CD4-positive, alpha-beta T cell treated with Interferon alpha-2 for 1 hour (primary cell): ENCODE measurements at places on chromosomes 16 and 17.
A peak's percentile ranks its signal among the peaks of the same experiment; 100 is the strongest.

GRCh38 chr16:29126616-29127015 lies 141.8 kb downstream of the LAT start:
- DNase-seq, result no peak

DNA sequence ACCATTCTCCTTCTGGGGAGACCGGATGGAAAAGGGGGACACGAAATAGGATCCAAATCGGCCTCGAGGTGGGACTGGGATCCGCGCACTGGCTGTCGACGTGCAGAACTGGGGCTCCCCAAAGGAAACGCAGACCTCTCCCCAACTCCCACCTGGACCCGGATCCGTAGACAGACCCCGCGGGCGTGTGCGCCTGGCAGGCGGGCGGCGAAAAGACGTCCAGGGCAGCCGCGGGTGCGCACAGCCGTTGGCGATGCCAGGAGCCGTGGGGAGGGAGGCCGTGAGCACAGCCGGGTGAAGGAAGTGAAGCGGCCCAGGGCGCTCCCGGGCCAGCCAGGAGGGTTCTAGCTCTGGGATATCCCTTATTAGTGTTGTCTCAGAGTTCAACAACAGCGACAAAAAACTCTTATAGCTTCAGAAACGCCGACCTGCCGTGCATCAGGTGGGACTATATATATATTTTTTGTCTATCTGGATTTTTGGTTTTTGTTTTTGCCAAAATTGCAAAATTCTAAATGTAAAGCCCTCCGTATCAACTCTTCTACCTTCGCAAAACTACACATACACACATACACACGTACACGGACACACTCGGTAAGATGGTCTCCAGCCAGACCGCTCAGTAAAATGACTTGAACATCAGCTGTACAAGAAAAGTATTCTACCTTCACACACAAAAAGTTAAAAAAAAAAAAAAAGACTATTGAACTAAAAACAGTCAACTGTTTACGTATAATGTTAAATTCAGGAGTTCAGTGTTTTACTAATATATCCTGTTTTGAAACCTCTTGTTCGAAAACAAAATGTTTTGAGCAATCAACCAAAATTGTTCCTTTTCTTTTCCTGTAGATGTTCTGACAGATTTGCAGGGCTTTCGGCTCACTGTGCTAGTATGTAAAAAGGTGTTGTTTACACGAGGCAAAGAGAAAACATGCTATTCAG lies 5.2 kb upstream of the AATF start:
- peak; percentile 6 for DNase-seq

GRCh38 chr16:81366316-81366932 lies 51.7 kb downstream of the GAN start:
- DNase-seq, result peak; percentile 11

DNA sequence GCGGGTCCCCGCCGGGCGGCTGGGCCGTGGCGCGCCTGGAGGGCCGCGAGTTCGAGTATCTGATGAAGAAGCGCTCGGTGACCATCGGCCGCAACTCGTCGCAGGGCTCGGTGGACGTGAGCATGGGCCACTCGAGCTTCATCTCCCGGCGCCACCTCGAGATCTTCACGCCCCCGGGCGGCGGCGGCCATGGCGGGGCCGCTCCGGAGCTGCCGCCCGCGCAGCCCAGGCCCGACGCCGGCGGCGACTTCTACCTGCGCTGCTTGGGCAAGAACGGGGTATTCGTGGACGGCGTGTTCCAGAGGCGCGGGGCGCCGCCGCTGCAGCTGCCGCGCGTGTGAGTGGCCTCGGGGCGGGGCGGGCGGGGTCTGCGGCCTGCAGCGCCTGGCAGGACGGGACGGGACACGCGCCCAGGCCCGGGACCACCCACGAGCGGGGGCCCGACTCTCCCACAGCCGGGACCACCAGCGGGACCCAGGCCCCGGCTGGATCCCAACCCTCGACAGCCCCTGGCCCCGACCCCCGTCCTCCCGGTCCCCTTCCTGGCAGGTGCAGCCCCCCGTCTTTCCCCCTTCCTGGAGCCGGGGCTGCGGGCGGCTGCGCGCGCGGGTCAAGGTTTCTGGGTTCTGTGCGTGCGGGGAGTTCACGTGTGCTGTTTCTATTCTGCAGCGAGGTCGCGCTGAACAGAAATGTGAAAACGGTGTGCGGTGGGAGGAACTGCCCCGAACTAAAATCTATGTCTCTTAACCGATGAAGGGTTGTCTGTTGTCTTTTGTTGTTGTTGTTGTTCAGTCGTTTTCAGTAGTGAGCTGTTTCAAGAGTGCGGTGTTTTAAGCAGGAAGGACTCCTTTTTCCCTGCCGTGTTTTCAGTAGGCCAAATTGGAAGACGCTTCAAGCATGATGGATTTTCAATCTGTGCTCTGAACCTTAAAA lies 705 bp downstream of the FOXK2 start:
- peak; percentile 16 for DNase-seq

GRCh38 chr16:57540906-57541753 lies 1.3 kb upstream of the ADGRG5 start:
- no peak for DNase-seq

DNA sequence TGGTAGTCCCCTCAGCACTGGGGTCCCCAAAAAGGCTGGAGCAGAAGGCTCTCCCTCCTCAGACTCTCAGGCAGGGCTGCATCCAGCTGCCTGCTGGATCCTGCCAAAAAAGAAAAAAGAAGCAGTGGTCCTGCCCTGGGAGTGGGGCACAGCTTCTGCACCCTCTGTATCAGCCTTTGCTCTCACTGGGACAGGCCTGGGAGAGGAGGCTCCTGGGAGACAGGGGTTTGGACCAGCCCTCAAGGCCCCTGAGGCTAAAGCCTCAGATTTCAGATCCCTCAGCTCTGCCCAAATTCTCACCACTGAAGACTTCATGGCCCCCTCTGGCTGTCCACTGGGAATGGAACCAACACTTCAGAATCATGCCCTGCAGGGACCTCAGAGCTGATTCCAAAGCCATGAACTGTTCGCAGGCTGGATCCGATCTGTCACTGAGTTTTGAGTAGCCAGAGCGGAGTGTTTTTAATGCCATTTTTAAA lies 96.9 kb downstream of the C16orf78 start:
- no peak for DNase-seq
